ENCODE measurements at places on chromosomes 4 and X.

DNA sequence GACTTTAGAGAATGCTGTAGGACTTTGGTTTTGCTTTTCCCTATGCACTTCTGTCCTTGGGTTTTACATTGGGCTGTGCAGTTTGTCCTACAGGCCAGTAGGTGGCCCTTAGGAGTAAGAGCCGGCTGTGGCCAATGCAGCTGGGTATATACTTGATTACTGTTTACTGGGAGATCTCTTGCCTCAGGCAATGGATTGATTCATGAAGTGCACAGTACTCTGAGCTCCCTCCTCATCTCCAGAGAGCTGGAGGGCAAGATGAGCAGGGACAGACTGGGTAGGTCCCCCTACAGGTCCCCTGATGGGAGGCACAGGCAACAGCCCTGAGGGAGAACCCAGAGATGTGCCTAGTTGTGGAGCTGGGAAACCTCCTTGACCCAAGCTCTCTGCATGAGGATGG, 103.8 kb upstream of the QRFPR start:
- DNase-seq = no peak

DNA sequence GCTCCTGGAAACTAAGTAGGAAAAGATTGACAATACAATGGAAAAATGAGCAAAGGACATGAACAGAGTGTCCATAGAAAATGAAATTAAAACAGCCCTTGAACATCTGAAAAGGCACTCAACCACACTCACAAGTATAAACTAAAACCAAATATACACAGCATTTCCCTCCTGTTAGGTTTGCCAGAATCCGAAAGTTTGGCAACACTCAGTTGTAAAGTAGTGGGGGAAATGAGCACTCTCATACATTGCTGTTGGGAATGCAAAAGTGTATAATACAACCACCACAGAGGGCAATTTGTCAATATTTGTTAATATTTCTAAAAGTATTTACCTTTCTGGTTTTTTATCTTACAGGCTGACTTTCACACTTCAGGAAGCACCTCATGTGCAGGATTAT, 84.2 kb upstream of the TMEM164 start:
- DNase-seq = no peak

- no peak for DNase-seq
These were observed 727.7 kb downstream of the DMD start for GRCh38 chrX:32483534-32484136.

DNA sequence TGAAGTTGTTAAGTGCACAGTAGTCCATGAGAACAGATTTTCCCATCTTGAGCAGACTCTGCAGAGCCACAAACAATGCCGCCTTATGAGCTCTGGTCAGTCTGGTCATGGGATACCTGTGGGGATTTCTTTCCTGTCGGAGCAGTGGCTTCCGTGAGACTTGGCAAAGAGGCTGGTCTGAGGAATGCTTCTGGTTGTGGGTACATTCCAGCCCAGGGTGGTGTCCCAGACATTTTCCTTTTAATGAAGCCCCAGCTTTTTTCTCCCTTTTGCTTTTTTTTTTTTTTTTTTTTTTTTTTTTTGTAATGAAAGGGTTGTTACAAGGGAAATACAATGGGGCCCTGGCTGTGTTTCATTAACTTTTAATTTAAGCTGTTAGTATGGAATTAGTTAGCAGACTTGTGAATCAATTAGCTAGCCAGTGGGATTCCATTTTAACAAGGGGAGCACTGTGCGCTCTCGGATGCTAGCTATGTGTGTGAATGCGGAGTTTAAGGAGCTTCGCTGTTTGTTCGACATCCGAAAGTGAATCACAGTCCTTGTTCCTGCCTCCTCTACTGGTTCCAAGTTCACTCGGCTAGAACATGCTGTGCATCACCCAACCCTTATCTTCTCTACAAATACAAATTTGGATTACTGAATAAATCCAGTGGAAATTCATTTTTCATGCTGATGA, 225.1 kb downstream of the CBR4 start:
- DNase-seq = no peak

DNA sequence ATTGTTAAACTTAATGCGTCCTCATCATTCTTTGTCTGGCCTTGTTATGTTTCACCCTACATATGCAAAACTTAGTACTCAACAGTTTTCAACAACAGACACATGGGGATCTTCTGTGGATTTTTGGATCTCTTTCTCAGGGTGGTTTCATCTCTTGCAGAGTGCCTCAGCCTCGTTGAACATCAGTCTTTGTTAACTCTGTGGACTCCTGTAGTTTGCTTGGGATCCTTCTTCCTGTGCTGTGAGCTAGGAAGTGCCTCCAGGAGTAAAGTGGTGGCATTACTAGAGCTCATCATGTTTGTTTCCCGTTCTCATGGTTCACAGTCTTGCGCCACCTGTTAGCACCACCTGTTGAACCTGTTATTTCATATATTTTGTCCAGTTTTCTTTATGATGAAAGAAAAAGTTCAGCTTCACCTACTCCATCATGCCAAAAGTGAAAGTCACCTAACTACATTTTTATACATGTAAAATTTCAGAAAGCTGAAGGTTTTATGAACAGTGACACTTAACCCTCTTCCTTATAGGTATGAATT, 27.5 kb upstream of the NDUFC1 start:
- no peak for DNase-seq

DNA sequence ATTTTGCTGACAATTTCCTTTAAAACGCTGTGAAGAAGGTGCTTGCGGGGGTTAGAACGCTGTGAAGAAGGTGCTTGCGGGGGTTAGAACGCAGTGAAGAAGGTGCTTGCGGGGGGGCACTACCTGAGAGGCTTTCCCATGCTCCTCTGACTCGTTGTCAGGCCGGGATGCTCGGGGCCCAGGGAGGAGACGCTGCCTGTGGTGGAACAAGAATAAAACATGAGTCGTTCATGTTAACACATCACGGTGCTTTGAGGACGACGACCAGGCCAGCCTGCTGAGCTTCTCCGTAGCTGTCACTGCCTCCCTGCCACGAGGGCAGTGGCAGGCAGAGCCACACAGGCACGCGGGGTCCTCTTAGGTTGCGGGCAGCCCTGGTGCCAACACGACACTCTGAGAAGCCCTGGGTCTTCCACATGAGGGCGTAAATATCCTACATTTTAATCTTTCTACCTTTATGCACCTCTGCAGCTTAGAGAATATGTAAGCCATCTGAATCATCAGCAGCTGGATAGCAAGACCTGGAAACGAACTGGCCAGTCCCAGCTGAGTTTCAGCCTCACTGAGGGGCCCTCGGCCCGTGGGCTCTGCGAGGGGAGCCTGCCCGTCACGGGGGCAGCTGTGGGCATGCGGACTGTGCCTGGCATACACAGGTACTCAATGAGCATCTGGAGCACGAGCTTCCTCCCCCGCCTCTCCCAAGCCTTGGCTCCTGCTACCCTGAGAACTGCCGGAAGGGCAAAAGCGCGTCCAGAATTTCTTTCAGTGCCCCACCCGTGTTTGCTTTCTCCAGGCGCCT, 47.0 kb downstream of the FGFRL1 start:
- no peak for DNase-seq

- DNase-seq = no peak
These were observed 469.9 kb downstream of the PCDH10 start for GRCh38 chr4:133618963-133619362.

DNA sequence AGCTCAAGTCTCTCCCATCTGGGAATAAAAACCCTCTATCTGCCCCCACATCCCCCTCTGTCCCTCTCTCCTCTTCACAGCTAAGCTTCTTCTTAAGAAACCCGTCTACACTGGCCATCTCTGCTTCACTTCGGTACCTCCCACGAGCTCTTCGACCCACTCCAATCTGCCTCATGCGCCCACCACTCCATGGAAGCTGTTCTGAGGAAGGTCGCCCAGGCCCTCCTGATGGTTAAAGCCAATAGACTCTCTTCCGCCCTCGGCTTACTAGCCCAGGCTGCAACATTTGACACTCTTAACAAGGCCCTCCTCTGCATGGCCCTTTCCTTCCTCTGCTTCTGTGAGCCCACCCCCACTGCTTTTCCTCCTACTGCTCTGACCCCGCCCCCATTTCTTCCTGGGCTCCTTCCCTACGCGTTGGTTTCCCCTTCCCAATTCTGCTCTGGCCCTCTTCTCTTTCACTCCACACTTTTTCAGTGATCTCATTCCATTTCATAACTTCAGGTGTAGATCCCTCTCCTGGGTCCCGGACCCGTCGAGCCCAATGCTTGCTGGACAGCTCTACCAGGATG, 11.8 kb downstream of the IQSEC2 start:
- DNase-seq = no peak

DNA sequence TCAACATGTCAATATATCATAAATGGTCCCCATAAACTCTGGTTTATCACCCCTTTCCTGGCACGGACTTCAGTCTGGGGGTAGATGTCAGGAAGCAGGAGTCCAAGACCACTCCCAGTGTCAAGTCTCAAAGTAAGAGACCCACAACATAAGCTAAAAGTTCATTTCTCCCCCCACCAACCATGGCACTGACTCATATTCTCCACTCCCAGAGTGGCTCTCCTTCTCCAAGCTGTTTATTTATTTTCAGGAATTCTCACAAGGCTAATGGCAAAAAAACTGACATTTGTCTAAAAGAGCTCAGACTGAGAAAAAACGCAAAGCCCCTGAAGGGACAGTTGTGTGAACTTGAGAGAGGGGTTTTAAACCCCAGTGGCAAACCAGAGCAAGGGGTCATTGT, 217.0 kb downstream of the RAB28 start:
- no peak for DNase-seq

- no peak for DNase-seq
These were observed 41.4 kb upstream of the NDST4 start for GRCh38 chr4:115154826-115155225.

- no peak for DNase-seq
These were observed 64.2 kb upstream of the S100G start for GRCh38 chrX:16585486-16586376.

DNA sequence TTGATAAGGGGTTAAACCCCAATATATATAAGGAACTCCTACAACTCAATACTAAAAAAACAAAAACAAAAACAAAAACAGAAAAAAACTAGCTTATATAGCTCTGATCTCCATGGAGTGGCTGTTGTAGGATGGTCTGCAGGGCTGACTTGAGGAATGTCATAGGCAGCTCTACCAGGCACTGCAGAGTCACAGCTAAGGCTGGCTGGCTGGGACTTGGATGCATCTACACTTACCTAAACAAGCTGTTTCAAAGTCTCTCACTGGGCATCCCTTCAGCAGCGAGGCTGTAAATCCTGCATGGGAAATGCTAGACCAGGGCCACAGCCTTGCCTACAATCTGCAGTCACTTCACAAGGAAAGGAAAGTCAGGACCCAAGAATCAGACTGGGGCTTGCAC, 61.3 kb downstream of the HOPX start:
- no peak for DNase-seq

Data from vagina (tissue), 2 donors.